ENCODE measurements at places on chromosomes 16 and 17.
A peak's percentile ranks its signal among the peaks of the same experiment; 100 is the strongest.

DNA sequence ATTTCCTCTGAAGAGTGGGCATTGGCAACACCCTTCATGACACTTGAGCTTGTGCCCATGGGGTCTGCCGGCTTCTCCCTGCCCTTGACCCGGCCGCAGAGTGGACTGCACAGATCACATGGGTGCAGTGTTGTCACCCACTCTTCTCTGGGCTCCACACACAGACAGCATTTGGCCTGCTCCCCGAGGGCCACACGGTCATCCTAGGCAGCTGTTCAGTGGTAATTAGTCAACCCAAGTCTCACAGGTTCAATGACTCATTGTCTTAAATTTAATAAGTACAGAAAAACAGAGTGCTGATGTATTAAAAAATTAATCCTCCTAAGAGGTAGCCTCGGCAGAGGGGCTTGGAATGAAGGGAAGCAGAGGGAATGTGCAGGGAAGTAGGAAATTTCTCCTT, 204.8 kb downstream of the MSI2 start:
- no peak for DNase-seq

GRCh38 chr17:3719265-3719664, 4.4 kb upstream of the HASPIN start:
- no peak for DNase-seq

- DNase-seq: no peak
These were observed 12.9 kb downstream of the CMIP start for GRCh38 chr16:81457326-81458133.

DNA sequence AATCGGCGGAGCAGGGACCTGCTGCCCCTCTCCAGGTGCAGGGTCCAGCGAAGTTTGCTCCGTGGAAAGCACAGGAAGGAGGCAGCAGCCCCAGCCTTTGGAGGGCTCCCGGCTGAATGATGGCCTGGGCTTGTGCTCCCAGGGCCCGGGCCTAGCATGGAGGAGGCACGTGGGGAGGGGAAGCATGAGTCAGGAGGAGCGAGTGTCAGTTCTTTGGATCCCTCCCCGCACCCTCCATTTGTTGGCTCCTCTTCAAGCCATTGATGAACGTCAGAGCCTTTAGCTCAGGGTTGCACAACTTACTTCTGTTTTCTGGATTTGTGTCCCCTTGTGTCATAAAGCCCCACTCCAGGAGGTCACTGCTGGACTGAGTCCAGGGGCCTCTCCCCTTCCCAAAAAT, 25.8 kb downstream of the TTYH2 start:
- no peak for DNase-seq

DNA sequence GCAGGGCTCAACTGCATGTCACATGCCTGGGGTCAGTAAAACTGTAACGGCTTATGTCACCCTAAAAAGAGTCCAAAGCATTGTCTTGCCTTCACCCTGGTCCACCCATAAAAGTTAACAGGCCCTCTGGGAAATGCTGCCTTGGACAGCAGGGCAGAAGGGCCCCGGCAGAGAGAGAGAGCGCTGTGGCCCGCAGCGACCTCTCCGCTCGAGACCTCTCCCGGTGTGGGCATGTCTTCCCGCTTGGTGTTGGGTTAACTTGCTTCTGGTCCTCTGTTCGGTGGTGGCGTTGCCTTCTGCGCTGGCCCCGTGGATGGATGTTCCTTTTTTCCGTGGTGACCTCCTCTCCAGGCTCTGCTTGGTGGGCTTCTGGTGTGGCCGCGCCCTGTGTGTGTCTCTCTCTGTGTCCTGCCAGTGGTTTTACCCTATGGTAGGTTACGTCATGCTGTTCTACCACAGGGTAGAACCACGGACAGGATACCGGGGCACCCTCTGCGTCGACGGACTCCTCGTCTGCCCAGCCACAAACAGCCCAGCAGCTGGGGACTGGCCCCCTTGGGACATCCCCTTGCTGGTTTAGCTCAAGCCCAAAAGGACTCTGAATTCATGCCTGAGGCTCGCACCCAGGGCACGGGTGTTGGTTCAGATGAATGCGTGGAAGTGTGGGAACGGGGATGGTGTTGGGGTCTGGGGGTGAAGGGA, 18.3 kb upstream of the CLEC18A start:
- DNase-seq: no peak

DNA sequence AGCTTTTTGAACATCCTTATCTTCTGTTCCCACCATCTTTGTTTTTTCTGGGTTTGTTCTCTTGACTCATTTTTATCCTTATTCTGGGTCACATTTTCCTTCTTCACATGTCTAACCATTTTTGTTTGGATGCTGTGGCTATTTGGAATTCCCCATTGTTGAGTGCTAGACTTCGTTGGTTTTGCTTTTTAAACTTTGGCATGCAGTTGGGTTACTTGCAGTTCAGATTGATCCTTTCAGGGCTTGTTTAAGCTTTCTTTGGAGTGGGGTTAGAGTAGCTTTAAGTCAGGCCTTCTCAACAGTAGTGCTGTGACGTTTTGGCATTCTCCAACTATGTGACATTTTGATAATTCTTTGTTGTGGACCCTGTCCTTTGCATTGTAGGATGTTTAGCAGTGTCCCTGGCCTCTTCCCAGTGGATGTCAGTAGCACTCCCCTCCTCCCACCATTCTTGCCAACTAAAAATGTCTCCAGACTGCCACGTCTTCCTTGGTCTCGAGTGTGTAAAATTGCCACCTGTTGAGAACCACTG, 21.1 kb downstream of the PRMT7 start:
- DNase-seq: no peak

- DNase-seq: no peak
These were observed 4.4 kb downstream of the SSTR5 start for GRCh38 chr16:1076801-1077576.

DNA sequence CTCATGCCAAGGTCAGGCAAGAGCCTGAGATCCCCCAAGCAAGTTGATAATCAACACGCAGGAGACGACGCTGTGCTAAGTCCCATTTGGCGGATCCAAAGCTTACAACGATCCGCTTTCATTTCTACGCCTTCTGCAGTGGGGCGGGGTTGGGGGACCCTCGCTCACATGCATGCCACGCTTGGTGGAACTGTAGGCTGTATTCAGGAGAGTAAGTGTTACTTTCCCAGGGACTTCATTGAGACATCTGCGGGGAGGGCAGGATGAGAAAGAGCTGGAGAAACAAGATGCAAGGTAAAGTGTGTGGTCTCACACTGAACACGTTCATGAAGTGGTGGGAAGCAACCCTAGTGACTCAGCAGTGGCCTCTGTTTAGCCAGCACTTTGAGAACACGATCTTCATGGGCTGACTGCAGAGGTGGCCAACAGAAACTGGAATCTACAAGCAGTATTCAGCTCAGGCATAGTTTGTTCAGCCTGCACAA, 100.5 kb downstream of the XYLT1 start:
- DNase-seq: no peak

- DNase-seq: no peak
These were observed 251.9 kb downstream of the PARN start for GRCh38 chr16:14378131-14378551.

GRCh38 chr16:54897930-54898329, 32.7 kb upstream of the IRX5 start:
- DNase-seq: no peak

DNA sequence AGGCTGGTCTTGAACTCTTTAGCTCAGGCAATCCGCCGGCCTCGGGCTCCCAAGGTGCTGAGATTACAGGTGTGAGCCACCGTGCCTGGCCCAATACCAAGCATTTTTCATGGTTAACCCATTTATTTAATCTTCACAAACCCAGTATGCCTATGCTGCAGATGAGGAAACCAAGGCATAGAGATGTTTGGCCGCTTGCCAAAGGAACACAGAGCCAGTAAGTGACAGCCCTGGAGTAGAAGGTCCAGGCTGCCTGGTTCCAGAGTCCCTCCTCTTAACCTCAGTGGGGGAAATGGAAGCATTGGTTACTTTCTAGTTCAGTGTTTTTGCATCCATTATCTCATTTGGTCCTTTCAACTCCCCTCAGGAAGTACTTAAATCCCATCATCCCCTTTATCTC, 15.3 kb upstream of the ARL5C start:
- no peak for DNase-seq

GRCh38 chr16:70749681-70750601, 51.0 kb downstream of the VAC14 start:
- no peak for DNase-seq

DNA sequence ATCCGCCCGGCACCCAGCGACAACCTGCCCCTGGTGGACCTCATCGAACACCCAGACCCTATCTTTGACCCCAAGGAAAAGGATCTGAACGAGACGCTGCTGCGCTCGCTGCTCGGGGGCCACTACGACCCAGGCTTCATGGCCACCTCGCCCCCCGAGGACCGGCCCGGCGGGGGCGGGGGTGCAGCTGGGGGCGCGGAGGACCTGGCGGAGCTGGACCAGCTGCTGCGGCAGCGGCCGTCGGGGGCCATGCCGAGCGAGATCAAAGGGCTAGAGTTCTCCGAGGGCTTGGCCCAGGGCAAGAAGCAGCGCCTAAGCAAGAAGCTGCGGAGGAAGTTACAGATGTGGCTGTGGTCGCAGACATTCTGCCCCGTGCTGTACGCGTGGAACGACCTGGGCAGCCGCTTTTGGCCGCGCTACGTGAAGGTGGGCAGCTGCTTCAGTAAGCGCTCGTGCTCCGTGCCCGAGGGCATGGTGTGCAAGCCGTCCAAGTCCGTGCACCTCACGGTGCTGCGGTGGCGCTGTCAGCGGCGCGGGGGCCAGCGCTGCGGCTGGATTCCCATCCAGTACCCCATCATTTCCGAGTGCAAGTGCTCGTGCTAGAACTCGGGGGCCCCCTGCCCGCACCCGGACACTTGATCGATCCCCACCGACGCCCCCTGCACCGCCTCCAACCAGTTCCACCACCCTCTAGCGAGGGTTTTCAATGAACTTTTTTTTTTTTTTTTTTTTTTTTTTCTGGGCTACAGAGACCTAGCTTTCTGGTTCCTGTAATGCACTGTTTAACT, 1.0 kb downstream of the NOG start:
- DNase-seq: no peak

DNA sequence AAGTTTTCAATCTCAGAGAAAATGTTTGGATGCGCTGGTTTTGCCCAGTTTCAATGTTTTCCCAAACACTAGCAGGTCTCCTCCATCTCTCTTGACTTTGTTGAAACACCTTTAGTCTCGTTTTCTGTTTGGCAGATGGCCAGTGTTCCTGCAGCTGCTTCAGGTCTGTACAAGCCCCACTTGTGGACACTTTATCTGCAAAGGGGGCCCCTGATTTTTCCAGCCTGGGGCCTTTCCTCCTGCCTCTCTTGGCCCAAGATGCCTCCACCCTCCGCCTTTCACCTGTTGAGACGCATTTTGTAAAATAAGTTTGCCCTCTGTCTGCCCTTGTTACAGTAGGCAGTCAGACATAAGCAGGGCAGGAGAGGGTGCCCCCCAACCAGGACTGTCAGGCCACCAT, 21.8 kb upstream of the PRM1 start:
- DNase-seq: peak; percentile 79

DNA sequence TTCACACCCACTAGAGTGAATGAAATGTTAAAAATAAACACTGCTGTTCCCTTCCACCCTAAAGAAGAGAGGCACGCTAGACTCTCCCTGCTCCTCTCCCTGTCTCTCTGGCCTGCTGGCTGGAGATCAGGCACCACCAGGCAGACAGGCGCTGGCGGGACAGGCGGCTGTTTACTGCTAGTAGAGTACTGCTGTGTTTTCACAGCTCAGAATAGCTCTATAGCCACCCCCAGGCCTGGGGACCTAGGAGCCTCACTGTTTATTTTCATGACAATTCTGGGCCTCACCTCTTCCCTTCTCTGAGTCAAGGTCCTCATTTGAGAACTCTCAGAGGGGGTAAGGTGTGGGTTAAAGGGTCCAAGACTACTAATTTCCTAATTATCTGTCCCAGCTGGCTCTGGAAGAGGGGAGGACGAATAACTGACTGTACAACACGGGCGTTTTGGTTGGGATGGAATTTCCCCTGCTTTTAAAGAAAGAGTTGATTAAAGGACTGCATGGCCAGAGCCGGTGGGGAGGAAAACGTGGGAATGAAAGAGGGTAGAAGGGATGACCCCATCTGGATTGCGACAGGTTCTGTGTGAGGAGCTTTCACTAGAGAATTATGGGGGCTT, 9.0 kb upstream of the G6PC1 start:
- DNase-seq: no peak

DNA sequence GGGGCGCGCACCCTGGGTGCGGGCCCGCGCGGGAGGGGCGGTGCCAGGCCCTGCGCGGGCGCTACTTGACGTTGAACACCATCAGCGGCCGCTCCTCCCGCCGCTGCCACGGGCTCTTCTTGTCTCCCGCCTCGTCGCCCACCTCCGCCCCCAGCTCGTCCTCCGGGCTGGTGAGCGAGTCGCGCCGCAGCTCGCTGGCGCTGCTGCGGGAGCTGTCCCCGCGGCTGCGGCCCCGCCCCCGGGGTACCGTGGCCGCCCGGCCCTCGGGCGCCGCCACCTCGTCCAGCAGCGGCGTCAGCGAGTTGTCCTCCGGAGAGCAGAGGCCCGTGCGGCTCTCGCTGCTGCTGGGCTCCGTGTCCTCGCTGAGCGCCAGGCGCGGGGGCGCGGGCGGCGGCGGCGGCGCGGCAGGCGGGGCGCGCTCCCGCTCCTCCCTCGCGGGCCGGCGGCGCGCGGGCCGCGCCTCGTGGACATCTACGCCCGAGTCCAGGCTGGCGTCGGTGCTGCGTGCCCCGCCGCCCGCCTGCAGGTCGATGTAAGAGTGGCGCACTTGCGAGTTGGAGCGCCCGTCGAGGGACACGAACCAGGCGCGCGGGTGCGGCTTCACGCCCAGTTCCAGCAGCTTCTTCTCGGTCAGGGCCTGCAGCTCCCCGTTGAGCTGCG, 8.7 kb downstream of the GRN start:
- DNase-seq: no peak

DNA sequence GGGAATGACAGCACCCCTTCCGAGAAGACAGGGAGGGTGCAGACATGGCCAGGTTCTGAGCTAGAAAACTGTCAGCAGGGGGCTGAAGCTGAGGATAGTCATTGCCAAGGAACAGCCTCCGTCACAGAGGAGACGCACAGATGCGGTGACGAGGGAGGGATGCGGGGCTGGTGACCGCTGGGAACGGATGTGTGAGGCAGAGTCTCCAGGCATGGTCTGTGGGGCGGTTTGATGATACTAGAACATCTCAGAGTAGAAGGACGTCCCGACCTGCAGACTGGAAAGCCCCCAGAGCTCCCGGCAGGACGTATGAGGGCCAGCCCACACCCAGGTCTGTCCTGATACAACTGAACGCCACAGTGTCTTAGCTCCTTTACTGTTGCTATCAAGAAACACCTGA, 1.8 kb upstream of the CSNK1D start:
- DNase-seq: no peak

- no peak for DNase-seq
These were observed 66.7 kb downstream of the FTO start for GRCh38 chr16:53770641-53771040.

- no peak for DNase-seq
These were observed 34.2 kb upstream of the CRHR1 start for GRCh38 chr17:45749831-45750335.

GRCh38 chr17:57097832-57098421, 12.9 kb downstream of the AKAP1 start:
- no peak for DNase-seq

Measured in prostate gland (tissue), 2 donors.